GF-D8 (cell line): ENCODE measurements at places on chromosomes 11 and 22.

DNA sequence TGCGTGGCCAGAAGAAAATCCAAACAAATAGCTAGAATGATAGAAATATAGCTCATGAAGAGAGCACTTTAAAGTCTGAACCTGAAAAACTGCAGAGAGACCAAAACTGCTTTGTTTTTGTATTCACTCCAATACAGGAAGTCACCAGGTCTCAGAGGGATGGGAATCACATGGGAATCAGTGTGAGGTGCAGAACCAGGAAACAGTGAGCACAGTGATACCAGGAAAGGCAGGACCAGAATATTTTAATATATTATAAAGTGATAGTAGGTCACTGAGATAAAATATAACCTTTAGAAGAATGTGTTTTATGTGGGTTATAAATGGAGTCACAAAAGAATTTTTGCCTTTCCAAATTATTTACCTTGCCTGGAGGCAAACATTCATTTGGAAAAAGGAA is 277.3 kb downstream of the CASP12 start:
- no peak for DNase-seq

DNA sequence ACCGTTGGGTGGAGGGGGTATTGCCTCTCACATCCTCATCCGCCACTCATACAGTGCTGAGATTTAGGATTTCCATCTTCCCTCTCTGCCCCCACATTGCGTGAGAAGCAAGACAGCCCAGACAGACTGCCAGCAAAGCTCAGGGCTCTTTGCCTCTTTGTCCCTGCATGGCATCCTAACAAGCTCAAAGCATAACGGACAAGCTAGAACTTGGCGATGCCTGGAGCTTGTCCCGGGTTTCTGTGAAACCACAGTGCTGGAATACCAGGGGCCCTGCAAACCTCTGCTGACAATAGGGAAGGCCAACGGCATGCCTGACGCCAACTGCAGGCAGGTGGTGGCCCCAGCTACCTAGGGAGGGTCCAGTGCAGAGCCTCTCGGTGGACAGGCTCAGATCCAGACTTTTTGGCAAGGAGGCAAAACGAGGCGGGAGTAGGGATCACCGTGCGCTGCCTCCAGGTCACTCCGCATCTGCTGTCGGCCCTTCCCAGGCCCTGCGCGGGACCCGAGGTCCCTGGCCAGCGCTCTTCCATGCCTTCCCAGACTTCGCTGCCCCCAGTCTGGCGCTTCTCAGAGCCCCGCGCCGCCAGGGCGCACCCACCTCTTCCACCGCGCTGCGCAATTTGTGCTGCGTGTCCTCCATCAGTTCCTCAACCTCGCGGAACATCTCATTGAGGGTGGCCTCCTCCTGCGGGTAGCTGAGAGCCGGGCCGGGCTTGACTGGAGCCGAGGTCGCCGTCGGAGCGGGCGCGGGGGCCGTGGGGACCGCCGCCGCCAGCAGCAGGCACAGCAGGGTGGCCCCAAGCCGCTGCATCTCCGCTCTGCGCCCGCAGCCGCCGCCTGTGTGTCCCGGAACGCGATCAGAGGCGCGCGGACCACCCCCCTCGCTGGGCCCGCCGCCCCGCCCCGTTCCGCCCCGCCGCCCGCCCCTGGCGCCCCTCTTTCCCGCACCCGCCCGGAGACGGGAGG is at the start of gene DKK3:
Gene DKK3, minus strand, starts transcription at position 858 of the 969 bp plus-strand sequence. Its CDS starts 44 bp downstream, at position 814.
- DNase-seq, result no peak

DNA sequence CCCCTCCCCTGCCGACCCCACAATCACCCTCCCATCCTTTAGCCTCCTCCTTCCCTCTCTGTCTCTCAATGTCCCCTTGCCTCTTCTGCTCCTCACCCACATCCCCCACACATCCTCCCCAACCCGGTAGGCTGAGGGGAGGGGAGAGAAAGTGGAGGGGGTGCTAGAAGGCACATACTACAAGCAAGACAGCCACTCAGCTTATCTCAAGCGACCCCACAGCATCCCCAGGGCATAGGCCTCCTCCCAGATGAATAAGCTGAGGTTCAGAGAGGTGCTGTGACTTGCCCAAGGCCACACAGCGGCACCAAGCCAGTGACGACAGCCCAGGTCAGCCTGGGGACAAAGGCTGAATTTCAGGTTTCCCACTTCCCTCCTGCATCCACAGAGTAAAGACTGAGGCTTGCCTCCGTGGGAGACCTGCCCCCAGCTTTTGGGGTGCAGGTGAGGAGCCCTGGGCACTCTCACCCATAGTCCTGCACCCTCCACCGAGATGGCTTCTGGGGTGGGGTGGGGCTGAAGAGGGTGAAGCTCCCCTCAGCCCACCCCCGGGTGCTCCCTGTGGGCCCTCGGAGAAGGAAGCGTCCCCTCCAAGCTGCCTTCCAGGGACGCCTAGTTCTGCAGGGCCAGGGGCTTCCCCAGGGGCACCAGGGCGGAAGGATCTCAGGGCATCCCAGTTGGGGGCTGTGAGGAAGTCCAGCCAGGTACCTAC is 511 bp downstream of the RAC2 start:
- DNase-seq, result no peak

DNA sequence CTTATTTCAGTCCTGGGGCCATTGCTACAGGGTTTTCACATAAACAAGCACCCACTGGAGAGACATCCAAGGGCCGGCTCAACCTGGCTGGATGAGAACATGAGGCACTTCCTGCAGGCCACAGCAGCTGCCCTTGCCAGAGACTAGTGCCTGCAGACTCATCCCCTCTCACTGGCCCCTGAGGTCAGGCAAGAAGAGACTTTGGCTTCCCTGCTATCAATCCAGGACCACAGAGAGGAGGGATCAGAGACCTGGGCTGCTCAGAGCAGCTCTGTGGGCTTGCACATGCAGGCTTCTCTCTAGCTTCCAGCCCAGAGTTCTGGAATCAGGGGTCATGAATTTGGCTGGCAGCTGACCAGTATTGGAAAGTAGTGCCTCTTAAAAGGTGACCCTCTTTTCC is 79.5 kb downstream of the CABIN1 start:
- DNase-seq, result no peak

GRCh38 chr22:42258126-42258525 is 12.3 kb downstream of the TCF20 start:
- no peak for DNase-seq

DNA sequence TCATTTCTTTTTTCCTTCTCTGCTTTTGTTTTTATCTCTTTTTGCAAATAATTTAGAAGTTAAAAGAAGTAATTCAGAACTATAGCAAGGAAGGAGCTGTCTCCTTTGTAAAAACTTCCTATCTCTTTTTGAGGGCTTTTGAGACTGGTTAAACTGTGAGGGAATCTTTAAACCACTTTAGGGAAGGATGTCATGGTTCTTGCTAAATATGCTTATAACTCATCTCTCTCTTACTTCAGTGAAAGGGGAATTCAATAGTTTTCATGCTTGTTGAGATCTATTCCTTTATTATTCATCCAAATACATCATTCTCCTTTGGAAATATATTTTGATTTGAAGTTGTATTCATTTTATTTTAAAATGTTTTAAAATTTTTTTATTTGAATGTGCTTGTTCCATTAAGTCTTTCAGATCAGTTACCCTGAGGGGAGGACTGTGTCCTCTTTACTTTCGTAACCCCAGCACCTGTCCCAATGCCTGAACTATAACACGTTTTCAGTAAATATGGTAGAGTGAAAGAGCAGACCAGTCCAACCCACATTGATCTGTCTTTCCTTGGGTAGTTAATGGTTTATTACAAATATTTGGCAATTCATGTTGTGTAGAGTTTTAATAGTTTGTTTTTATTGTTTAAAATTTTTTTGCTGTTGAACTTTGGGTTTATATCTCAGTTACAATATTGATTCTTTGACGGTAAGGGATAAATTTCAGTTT is 27.5 kb downstream of the AMOTL1 start:
- DNase-seq, result no peak

- no peak for DNase-seq
Measured at GRCh38 chr11:48880021-48880441, 103.7 kb downstream of the TRIM51G start.

DNA sequence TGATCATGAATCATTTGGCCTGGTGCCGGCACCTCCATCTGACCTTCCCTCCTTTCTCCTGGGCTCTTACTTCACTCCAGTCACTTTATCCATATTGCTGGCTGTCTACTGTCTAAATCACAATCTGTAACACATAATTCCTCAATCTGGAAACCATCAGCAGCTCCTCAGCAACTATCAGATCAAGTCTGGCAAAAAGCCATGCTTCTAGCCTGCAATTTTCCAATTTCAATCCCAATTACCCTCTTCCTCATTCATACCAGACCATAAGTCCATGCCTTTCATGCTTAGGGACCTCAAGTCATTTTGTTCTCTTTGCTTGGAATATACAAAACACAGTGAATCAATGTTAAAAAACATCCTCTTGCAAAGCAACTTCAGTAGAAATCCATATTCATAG is 882.8 kb upstream of the ANO3 start:
- no peak for DNase-seq

- DNase-seq, result no peak
Measured at GRCh38 chr22:42198226-42198625, 67.6 kb upstream of the CYP2D6 start.

DNA sequence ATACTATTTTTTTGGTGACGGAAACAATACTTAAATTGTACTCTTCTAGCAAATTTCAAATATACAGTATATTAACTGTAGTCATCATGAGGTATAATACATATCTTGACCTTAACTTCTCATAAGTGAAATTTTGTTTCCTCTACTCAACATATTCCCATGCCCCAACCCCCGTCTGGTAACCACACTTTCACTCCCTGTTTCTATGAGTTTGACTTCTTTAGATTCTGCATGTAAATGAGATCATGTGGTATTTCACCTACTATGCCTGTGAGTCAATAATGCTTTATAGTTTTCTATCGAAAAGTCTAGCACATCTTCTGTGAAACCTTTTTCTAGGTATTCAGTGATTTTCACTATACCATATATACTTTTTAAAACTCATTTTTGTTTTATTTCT is 663.2 kb downstream of the CNTN5 start:
- DNase-seq, result no peak

DNA sequence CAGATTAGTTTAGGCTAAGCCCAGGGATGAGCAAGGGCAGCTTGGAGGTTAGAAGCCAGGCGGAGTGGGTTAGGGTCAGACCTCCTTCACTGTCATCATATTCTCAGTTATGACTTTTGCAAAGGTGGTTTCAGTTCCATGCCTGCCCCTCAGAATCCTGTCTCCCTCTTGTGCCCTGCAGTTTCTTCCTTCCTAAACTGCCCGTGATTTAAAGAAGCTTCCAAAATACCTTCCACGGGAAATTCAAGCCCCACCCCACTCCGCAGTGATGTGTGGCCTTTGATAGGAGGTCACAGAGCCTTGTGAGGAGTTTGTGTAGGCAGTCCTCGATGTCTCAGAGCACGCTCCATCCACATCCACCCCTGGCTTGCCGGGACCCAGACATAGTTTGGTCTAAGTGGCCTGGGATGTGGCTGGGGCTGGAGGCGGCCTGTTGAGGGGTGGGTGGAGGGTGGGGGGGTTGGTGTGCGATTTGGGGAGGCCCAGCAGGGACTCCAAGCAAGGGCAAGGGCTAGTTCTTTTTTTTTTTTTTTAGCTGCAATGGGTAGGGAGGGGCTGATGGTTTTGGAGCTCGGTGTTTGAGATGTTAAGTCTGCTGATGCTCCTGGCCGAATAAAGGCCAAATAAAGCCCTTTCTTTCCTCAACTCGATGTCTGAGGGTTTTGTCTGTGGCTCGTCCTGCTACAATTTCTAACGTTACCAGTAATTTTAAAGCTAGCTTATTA is 1.6 kb upstream of the IFITM1 start:
- no peak for DNase-seq

GRCh38 chr11:96152623-96153022 is 190.4 kb downstream of the MAML2 start:
- no peak for DNase-seq

- no peak for DNase-seq
Measured at GRCh38 chr11:122285070-122285988, 169.3 kb upstream of the BLID start.

GRCh38 chr11:108958368-108959104 is 293.7 kb downstream of the DDX10 start:
- no peak for DNase-seq

- no peak for DNase-seq
Measured at GRCh38 chr22:45007391-45008185, 2.2 kb downstream of the PHF21B start.

GRCh38 chr11:108620958-108621772 is 27.6 kb upstream of the EXPH5 start:
- DNase-seq, result no peak

DNA sequence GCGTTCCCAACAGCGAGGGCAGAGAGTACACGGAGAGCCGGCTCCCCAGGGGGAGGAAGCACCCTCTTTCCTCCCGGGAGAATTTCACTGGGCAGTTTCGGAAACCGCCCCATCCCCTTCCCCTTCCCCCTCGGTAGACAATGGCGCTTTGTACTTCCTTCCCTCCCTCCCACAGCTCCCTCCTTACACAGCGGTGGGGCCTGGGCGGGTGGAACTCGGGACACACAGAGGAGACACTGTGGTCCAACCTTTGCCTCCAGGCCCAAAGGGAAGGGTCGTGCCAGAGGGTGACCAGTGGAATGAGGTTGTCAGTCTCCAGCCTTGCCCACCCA is 4.3 kb downstream of the SMTN start:
- no peak for DNase-seq

GRCh38 chr11:116918925-116919655 is 81.7 kb upstream of the APOA1 start:
- DNase-seq, result no peak

DNA sequence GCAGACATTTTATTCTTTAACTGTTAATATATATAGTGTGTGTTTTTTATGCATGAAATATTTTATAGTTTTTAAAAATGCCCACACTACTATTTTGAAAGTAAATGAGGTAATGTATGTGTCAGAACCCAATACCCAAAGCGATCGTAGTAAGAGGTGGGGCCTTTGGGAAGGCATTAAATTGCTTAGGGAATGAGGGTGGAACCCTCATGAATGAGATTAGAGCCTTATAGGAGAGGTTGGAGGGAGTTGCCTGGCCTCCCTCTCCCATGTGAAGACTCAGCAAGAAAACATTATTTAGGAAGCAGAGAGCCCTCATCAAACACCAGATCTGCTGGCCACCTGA is 11.1 kb downstream of the KLHL35 start:
- no peak for DNase-seq

DNA sequence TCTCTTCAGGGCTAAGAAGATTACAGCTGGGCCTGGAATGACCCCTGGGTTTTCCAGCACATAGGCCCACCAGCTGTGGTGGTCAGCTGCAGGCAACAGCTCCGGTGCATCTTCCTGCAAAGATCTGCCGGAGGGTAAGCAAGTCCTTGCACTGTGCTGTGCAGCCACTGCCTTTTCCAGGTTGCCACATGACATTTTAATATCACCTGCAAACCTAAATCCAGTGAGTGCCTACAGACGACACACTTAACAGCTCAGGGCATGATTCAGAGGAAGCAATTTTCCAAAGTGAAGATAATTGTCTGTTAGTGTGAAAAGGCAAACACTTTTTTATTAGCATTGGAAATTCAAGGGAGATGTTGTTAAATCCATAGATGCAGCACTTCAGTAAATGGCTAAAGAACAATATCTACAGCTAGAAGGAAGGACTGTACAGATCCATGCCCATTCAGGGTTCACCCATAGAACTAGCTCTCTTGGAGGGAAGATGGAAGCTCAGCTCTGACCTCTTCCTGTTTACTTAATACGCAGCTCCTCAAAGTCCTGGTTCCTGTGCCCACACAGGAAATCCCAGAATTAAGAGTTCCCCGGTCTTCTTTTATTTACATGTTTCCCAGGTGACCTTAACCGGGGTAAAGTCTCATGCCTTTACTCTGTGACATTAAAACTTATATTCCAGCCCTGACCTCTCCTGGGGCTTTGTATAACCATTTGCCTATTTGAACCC is 13.3 kb upstream of the NRIP3 start:
- DNase-seq, result no peak

- no peak for DNase-seq
Measured at GRCh38 chr11:126840201-126840886, 160.2 kb downstream of the KIRREL3 start.

- no peak for DNase-seq
Measured at GRCh38 chr22:37100589-37101127, 8.9 kb downstream of the TMPRSS6 start.
